ENCODE measurements at places on chromosomes 12 and 14.

DNA sequence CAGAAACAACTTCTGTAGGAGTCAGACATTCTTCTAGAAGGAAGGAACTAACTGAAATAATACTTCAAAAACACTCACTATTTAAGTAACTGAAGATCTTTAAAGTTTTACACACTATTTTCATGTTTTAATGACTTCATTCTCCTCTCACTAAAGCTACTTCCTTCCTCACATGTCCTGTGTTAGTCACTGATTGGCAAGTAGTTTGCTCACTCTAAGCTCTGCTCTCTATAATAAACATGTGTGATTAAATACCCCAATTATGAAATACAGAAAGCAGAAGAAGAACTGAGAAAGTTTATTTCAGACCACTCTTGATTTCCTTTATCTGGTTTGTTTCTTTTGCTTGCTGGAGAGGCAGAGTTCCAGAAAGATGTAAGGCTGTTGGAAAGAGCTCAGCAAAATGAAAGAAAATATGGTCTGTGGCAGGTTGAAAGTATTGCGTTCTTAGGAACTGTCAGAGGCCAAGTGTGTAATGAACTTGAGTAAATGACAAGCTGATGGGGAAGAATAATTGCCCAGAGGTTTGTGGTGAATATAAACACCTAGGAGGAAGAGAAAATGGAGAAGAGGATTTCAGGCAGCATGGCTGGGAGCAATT, 522.0 kb upstream of the SEL1L start:
- DNase-seq: no peak

- DNase-seq: no peak
These were observed 1.5 kb downstream of the AMN start for GRCh38 chr14:102923925-102924486.

DNA sequence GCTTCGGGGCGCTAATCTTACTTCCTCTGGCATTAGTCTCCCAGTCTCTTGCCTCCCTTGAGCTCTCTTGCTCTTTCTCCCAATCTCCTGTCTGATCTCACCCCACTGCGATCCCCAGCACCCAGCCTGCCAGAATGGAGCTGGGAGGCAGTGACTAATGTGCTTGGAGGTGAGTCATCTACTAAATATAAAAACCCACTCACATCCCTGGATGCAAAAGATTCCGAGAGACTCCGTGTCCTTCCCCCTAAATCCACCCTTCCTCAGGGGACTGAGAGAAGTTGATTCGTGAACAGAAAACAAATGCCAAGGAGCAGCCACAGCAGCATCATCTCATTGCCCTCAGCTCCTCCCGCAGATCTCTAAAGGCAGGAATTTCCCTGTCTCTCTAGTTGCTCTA, 45.7 kb upstream of the KCNA5 start:
- no peak for DNase-seq

GRCh38 chr14:58280954-58281787, 17.2 kb upstream of the ARID4A start:
- peak; percentile 57 for DNase-seq

DNA sequence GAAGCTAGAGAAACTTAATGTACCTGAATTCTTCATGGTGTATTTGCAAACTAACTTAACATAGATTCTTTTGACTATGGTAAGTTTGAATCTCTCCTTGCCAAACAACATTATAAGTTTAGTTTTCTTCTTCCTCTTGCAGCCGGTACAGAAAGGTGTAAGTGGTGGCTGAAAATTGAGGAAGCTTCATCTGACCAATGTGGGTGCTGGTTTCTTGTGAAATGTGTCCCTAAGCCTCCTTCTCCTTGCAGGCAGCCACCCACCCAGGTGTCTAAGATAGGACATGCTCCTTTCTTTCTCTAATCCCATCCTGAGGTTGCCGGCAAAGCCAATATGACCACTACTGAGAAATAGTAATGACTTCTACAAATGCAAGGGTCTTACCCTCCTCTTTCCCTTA, 20.6 kb downstream of the GSG1 start:
- no peak for DNase-seq

- DNase-seq: no peak
These were observed 931 bp upstream of the MYF5 start for GRCh38 chr12:80715713-80716249.

GRCh38 chr14:30443368-30444007, 115.5 kb upstream of the G2E3 start:
- DNase-seq: no peak

DNA sequence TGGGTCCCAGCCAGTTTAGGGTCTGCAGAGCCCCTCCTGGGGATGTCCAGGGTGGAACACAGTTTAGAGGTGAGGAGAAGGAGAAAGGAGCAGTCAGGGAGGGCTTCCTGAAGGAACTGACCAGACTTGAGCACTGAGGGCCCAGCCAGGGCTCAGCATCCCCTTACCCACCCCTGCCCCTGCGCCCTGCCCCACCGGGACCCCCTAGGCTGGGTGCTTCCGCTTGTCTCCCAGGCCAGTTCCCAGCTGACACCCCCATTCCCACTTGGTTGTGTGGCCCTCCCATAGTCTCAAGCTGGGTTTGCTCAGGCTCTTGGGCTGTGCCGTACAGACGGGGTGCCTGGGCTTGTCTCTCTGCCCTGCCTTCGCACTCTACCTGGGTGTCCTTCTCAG, 26.3 kb upstream of the KIF26A start:
- no peak for DNase-seq

DNA sequence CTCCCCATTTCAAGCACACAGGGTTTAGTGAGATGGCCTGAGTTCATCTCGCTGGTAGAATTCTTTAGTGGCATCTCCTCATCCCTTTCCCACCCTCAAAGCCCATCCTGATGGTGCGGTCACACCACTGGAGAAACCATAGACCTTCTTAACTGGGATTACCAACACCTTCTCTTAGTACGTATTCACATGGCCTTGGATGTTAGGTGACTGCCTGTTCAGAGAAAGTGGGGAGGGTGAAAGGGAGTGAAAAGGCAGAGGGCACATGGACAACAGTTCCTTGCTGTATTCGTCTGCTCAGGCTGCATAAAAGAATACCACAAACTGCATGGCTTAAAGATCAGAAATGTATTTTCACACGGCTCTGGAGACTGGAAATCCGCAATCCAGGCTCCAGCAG, 306.1 kb downstream of the ZFP36L1 start:
- no peak for DNase-seq

DNA sequence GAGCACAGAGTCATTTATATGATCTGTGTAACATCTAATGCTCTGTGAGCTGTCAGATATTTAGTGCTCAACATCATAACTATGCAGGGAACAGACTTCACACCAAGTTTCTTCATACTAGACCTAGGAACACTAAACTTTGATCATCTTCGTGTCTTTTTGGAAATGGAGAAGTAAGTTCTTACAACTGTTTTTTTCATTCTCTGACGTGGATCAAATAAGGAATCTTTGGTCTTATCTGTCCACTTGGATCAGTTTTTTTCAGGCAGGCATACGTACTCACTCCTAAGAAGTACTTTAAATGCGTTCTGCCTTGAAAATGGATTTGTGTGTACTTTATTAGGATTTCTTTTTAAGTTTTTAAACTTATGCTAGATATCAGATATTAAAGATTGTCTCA, 191.0 kb downstream of the FBXL14 start:
- DNase-seq: no peak

DNA sequence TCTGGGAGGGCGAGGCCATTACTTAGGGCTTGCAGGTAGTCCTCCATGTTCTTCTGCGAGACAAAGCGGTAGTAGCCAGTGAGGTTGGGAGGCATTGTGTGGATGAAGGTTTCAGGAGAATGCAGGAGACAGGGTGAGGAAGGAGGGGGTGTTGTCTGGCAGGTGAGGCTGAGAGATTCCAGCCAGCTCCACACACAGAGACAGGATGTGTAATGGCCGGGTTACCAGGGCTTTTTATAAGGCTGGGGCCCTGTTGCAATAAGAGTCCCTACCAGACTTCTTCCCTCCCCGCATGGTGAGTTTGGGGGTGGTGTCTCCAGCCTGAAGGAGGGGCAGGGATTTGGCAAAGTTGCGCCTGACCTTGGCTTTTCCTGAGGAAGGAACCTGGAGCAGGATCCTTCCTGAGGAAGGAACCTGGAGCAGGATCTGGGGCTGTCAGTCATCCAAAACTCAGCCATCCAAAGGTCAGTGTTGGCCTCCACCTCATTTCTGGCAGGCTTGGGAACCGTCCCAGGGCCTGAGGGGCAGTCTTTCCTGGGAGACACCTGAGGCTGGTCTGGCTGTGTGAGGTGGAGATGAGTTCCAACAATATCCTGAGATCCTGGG, at the start of gene RBP5:
TSS of gene RBP5 (minus strand) at position 209 of the 606 bp plus-strand sequence. CDS start at position 95, 114 bp downstream.
- DNase-seq: no peak

GRCh38 chr14:83827383-83827782, 1702.6 kb upstream of the FLRT2 start:
- no peak for DNase-seq

DNA sequence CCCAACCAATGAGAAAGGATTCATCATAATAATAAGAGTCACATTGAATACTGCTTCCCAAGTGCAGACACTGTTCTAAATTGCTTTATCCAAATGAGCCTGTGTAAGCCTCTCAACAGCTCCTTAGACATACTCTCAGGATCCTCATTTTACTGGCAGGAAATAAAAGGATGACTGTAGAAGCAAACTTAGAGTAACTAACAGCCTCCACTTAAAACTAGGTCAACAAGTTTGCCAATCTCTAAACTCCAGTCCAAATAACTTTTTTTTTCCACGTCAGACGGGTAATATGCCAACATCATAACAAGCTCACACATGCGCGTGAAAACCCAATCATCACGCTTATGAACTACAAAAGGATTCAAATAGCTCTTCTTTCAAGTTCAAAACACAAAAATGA, 15.3 kb upstream of the DPF3 start:
- no peak for DNase-seq

DNA sequence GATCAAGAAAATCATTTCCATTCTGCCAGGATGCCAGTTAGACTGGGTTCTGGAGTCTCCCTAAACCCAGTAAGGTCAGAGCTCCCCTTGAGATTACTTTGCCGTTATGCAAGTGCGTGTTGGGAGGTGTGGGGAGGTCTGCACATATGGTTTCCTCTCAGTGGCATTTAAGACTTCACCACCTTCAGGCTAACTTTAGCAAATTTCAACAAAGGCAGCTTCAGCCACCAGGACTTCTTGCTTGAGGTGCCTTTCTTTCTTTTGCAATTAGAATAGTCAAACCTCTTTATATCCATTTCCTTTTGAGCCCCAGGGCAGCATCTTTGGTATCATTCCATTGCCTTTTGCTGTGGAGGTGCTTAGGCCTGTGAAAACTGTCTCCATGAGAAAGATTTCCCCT, 117.2 kb upstream of the CCND2 start:
- DNase-seq: no peak

DNA sequence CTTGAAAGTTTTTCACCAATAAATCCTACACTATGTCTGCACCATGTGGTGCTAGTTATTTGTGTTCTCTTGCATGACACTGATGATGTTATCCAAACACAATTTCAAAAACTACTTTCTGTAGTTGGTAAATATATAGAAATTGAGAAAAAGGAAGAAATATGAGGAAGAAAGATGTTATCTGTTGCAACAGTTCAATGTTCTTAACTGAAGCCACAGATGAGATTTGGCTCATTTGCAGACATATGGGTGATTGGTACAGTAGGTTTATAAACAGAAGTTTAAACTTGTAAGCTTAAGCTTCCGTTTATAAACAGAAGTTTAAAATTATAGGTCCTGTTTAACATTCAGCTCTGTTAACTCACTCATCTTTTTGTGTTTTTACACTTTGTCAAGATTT, at the start of gene CLEC12A:
TSS of gene CLEC12A (plus strand) at position 229 of the 400 bp plus-strand sequence. CDS start 188 bp downstream, outside the sequence.
- DNase-seq: no peak

GRCh38 chr12:40378691-40379090, 153.9 kb downstream of the LRRK2 start:
- DNase-seq: no peak

GRCh38 chr14:88258021-88258420, 65.0 kb downstream of the KCNK10 start:
- DNase-seq: no peak

DNA sequence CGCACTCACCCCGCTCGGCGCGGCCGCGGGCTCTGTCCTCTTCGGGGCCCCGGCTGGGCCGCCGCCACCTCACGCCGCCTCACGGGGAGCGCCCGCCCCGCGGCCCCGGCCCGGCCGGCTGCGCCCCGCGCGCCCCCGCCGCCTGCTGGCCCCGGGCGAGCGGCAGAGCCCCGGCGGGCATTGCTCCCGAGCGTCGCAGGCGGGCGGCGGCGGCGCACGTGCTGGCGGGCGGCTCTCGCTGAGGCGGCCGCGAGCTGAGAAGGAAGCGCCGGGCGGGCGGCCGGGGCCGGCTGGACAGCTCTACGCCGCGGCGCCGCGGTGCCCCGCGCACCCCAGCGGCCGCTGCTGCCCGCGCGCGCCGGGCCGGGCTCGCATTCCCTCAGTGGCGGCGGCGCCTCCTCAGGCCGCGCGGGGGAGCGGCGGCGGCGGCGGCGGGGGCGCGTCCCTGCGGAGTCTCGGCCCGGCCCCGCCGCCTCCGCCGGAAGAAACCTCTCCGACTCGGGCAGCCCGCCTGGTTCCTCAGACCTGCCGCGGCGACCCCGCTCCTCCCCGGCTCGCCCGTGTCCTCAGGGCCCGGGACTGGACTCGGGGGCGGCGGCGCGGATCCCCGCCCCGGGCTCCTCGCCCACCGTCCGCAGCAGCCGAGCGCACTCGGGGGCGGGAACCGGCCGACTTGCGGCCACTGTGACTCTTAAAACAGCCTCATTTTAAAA, at the start of gene PITPNM2:
TSS of gene PITPNM2 (minus strand) at position 347 of the 713 bp plus-strand sequence. CDS start 116,500 bp downstream, outside the sequence.
- DNase-seq: peak; percentile 56

- DNase-seq: peak; percentile 19
These were observed 32.4 kb downstream of the BICD1 start for GRCh38 chr12:32139064-32139421.

- DNase-seq: no peak
These were observed 133.8 kb downstream of the SAMD4A start for GRCh38 chr14:54700717-54701116.

DNA sequence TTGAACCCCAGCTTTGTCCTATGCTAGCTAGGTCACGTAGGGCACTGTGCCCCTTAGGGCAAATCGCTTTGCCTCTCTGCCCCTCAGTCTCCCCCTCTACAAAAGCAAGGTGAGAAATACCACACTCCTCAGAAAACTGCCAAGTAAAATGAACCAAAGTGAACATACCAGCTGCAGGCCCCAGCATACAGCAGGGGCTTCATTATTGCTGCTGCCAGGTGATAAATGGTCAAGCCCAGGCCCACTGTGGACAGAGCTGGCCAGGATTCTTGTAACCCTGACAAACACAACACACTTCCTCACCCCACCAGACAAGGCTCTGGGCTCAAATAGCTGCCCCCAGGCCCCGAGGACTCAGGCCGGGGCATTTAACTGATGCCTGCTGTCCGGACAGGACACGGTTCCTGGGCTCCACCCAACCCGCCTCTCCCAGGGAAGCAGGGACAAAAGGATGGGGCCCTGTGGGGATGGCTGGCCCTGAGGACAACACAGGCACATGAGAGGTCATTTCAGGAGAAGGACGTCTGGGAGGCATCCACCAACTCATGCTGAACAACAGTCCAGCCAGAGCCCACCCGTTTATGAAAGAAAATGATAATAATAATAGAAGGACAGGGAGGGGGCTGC, 36.7 kb downstream of the NCOR2 start:
- DNase-seq: no peak

- DNase-seq: no peak
These were observed 160.9 kb downstream of the EPS8 start for GRCh38 chr12:15627995-15628945.

GRCh38 chr12:32249777-32250176, 143.1 kb downstream of the BICD1 start:
- no peak for DNase-seq
